ENCODE measurements at places on chromosomes 1 and 21.
A peak's percentile ranks its signal among the peaks of the same experiment; 100 is the strongest.

DNA sequence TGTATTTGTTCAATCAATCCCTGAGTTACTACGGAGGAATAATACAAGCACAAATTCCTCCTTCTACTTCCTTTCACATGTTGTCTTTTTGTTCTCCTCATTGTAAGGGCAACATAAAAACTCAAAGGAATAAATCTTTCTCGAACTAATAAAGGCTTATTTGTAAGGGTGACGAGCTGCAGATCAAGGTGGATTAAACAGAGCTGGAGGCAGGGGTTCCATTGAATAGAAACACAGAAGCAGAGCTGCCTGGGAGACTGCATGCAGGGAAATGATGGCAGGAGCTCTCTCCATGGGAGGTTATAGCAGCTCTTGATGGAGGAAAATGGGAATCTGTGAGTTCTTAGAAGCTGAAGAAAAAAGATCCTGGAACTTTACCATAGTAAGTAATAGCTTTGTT, 160.2 kb downstream of the CYYR1 start:
- H3K4me3 ChIP-seq, result no peak overlapping the region
- no peaks in the 10 kb centered on the region for H3K27me3 ChIP-seq
- DNase-seq, result no peak

GRCh38 chr1:159664247-159664646, 50.1 kb downstream of the CRP start:
- DNase-seq, result no peak
- H3K27me3 ChIP-seq, result no peaks in the 10 kb centered on the region
- H3K4me1 ChIP-seq, result no peaks in the 10 kb centered on the region
- H3K27ac ChIP-seq, result no peak overlapping the region
- H3K36me3 ChIP-seq, result no peaks in the 10 kb centered on the region
- no peak overlapping the region for H3K4me3 ChIP-seq

GRCh38 chr1:59410457-59410856, 113.6 kb downstream of the FGGY start:
- H3K4me1 ChIP-seq, result no peaks in the 10 kb centered on the region
- DNase-seq, result no peak
- H3K36me3 ChIP-seq, result no peaks in the 10 kb centered on the region
- H3K27me3 ChIP-seq, result no peaks in the 10 kb centered on the region
- H3K4me3 ChIP-seq, result no peak overlapping the region

DNA sequence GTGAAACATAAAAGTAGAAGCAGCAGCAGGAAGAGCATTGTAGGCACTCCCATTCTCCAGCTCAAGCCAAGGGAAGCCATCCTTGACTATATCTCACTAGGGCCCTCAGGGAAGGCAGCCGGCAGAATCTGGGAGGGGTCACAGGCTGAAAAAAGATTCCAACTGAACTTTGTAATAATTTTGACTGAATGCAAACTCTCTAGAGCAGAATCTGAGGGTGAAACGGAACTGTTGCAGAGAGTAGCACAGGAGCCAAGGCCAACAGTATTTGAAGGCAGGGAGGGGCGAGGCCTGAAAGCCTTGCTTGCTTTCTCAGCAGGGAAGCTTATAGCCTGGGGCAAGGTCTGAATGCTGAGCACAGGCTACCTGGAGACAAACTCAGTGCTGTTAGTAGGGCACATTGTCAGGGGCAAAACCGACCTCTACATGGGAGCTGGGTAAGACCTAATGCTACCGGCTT, 180.6 kb downstream of the COL24A1 start:
- H3K27me3 ChIP-seq, result no peaks in the 10 kb centered on the region
- no peak overlapping the region for H3K27ac ChIP-seq
- H3K4me3 ChIP-seq, result no peak overlapping the region
- H3K4me1 ChIP-seq, result no peaks in the 10 kb centered on the region
- no peaks in the 10 kb centered on the region for H3K36me3 ChIP-seq
- DNase-seq, result peak; percentile 17

DNA sequence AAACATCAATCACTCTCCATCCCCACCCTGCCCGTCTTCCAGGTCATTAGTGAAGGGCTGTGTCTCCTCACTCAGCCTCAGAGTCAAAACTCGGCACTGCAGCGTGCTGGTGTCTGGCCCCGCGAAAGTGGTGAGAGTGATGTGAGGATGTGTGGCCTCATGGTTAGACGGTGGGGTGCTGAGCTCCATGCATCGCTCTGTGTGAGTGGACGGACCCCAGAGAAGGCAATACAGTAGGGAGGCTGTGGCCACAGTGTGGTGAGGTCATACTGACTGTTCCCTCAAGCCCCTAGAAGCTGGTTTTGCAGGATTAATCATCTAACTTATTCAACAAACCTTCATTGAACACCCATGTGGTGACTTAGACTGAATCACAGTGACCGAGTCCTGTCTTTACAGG, 329.9 kb upstream of the AJAP1 start:
- no peak overlapping the region for H3K4me3 ChIP-seq
- no peaks in the 10 kb centered on the region for H3K36me3 ChIP-seq
- H3K27ac ChIP-seq, result no peak overlapping the region
- H3K27me3 ChIP-seq, result no peaks in the 10 kb centered on the region
- DNase-seq, result no peak

- H3K27ac ChIP-seq, result no peak overlapping the region
- peaks cover 17% of the 10 kb centered on the region for H3K4me1 ChIP-seq
- DNase-seq, result no peak
- H3K4me3 ChIP-seq, result no peak overlapping the region
- peaks cover 7% of the 10 kb centered on the region for H3K36me3 ChIP-seq
Observed at GRCh38 chr1:3687504-3687903, 35.2 kb downstream of the TP73 start.

- H3K4me1 ChIP-seq, result peaks cover 20% of the 10 kb centered on the region
- DNase-seq, result no peak
- peaks cover 2% of the 10 kb centered on the region for H3K27me3 ChIP-seq
- H3K4me3 ChIP-seq, result peak within 1 kb of the TSS; percentile 78
- peaks cover 20% of the 10 kb centered on the region for H3K36me3 ChIP-seq
Observed at GRCh38 chr1:109509176-109510134, at the start of gene AMIGO1. Gene AMIGO1, minus strand, starts transcription at chr1:109509727. Its CDS starts 815 bp downstream, at chr1:109508912.

DNA sequence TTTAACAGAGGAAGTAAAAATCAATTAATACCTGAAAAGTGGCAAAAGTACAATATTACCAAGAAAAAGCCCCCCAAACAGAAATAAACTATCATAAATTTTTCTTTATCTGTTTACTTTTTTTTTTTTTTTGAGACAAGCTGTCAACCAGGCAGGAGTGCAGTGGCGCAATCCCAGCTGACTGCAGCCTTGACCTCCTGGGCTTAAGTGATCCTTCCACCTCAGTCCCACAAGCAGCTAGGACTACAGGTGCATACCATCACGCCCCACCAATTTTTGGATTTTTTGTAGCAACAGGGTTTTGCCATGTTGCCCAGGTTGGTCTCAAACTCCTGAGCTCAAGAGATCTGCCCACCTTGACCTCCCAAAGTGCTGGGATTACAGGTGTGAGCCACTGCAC, 8.0 kb downstream of the TFB2M start:
- H3K4me1 ChIP-seq, result no peaks in the 10 kb centered on the region
- no peak for DNase-seq
- H3K27me3 ChIP-seq, result no peaks in the 10 kb centered on the region
- no peak overlapping the region for H3K4me3 ChIP-seq
- H3K27ac ChIP-seq, result no peak overlapping the region

DNA sequence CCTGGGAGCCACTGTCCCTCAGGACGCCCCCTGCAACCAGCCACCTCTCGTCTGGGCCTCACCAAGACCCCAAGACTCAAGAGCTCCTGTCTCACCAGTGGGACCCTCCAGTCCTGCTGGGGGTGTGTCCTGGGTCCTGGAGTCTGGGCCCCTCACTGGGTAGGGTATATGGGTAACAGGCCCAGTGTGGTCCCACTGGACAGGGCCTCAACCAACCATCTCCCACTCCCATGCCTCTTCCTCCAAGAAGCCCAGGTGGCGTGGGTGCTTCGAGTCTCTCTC, 725 bp upstream of the VWA1 start:
- H3K27me3 ChIP-seq, result peaks cover 3% of the 10 kb centered on the region
- peaks cover 86% of the 10 kb centered on the region for H3K4me1 ChIP-seq
- peak overlapping the region; percentile 91 for H3K27ac ChIP-seq
- peaks cover 25% of the 10 kb centered on the region for H3K36me3 ChIP-seq
- no peak for DNase-seq
- no peak overlapping the region for H3K4me3 ChIP-seq

DNA sequence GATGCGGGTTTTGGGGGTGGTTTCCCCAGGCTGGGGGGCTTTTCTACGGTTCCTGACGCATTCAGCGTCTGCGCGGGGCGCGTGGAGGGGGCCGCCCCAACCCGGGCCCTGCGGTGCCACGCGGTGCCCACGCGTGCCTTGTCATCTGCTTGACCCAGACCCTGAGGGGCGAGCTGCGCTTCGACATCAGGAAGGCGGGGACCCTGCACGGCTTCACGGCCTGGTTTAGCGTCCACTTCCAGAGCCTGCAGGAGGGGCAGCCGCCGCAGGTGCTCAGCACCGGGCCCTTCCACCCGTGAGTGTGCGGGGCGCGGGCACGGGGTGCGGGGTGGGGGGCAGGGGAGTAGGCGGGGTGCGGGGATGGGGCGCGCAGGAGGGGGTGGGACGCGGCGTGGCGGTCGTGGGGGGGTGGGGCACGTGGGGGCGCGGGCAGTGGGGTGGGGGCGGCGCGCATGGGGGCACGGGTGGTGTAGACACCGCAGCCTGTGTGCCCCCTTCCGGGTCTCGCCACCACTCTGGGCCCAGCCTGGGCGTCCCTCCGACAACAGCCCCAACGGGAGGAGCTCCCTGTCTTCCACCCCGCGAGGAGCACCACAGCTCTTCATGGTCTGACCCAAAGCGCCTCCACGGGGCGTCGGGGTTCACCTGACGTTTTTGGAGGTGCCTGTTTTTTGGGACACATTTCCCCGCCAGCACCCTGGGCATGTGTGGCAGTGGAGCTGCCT, 26.3 kb downstream of the PRMT2 start:
- H3K36me3 ChIP-seq, result peaks cover 54% of the 10 kb centered on the region
- peaks cover 4% of the 10 kb centered on the region for H3K4me1 ChIP-seq
- H3K27ac ChIP-seq, result no peak overlapping the region
- H3K4me3 ChIP-seq, result no peak overlapping the region
- H3K27me3 ChIP-seq, result no peaks in the 10 kb centered on the region
- no peak for DNase-seq

DNA sequence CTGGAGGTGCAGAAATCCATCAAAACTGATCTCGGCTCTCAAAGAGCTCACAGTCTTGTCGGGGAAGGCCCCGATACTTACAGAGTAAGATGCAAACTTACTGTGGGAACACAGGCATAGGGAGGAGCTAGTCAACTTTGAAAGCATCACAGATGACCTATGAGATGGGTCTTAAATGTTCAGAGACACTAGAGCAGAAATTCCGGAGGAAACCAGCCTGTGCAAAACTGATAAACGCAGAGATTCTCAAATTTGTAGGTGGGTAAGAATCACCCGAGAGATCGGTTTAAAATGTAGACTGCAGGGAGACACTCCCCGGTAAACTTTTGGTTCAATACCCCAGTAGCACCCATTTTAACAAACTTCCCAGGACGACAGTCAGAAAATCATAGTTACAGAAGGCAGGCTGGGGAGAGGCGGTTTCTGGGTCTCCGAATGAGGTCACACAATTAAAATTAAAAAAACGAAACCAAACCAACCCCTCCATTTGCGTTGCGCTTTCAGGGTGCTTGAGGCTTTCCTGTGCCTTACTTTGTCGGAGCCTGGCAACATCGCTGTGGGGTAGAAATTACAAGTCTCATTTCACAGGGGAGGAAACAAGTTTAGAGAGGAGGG, 755 bp upstream of the THRAP3 start:
- peak overlapping the region; percentile 98 for H3K27ac ChIP-seq
- H3K4me1 ChIP-seq, result peaks cover 25% of the 10 kb centered on the region
- H3K27me3 ChIP-seq, result no peaks in the 10 kb centered on the region

DNA sequence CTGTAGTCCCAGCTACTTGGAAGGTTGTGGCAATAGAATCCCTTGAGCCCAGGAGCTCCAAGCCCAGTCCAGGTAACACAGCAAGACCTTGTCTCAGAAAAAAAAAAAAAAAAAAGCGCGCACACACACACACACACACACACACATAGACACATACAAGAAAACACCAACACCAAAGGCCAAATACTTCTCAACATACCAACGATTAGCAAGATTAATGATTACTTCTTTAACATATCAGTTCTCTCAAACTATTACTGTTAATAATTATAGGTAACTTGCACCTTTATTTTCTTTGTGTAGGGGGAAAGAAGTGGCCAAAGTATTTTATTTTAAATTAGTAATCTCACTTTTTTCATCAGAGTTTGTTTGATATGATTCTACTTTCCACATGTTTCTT, 289.5 kb upstream of the ADGRL2 start:
- no peak for DNase-seq
- H3K4me3 ChIP-seq, result no peak overlapping the region
- no peak overlapping the region for H3K27ac ChIP-seq
- H3K4me1 ChIP-seq, result no peaks in the 10 kb centered on the region
- H3K36me3 ChIP-seq, result no peaks in the 10 kb centered on the region
- H3K27me3 ChIP-seq, result no peaks in the 10 kb centered on the region

GRCh38 chr1:32888134-32888533, 1.8 kb downstream of the HPCA start:
- DNase-seq, result no peak
- H3K36me3 ChIP-seq, result peaks cover 12% of the 10 kb centered on the region
- peaks cover 32% of the 10 kb centered on the region for H3K27me3 ChIP-seq
- peaks cover 50% of the 10 kb centered on the region for H3K4me1 ChIP-seq
- H3K4me3 ChIP-seq, result no peak overlapping the region
- H3K27ac ChIP-seq, result no peak overlapping the region

GRCh38 chr21:16071761-16072160, 342.0 kb downstream of the USP25 start:
- no peaks in the 10 kb centered on the region for H3K27me3 ChIP-seq
- DNase-seq, result peak; percentile 73
- H3K36me3 ChIP-seq, result no peaks in the 10 kb centered on the region
- peak overlapping the region; percentile 85 for H3K27ac ChIP-seq

DNA sequence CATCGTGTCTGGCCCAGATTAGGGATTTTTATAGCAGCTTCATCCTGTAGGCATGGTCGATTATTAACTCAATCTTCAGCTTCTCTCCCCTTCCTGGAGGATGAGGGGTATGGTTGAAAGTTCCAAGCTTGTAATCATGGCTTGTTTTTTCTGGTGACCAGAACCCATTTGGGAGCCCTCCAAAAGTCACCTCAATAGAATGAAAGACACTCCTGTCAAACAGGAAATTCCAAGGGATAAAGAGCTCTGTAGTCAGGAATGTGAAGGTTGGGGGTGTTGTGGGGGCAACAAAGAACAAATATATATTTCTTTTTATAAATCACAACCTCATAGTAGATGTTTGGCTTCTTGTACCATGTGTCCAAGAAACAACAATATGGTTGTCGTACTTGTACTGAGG, 212.7 kb upstream of the ESRRG start:
- no peaks in the 10 kb centered on the region for H3K36me3 ChIP-seq
- no peak for DNase-seq
- no peaks in the 10 kb centered on the region for H3K4me1 ChIP-seq
- no peak overlapping the region for H3K27ac ChIP-seq
- no peak overlapping the region for H3K4me3 ChIP-seq
